ENCODE measurements at places on chromosomes 7 and 10.

DNA sequence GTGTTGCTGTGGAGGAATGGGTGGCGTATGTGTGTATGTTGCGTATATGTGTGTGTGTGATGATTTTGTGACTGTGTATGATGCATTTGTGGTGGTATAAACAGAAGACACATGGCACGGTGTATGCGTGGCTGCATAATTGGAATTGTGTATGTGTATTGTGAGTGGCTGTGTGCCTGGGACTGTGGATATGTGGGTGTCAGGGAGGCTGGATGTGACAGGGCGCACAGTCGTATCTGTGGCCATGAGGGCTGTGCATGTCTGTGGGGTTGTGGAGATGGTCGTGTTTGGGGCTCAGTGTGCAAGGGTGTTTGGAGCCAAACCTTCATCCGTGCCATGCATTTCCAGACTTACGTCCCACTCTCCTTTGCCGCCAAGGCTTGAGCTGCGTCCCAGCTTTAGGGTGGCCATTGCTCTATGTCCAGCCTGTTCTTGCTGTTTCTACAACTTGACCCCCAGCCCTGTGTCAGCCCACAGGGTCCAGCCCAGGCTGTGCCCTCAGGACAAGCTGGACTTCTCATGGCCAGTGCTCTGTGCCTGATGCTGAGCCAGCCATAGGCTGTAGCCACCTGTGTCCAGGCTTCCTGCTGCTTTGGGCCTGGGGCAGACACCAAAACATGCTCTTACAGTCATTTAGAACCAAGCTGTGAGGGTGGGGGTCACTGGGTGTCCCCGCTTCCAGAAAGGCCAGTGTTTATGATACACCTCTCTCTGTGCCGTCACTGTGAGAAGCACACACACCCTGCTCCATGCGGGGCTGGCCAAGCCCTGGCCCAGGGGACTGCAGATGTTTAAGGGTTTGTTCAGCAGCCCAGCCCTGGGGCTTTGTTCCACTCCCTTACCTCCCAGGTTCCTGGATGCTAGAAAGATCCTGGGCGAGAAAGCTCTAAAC is 127.6 kb downstream of the NEURL1 start:
- no peak for DNase-seq

- no peak for DNase-seq
Observed at GRCh38 chr10:69895759-69896158, 94.1 kb downstream of the COL13A1 start.

DNA sequence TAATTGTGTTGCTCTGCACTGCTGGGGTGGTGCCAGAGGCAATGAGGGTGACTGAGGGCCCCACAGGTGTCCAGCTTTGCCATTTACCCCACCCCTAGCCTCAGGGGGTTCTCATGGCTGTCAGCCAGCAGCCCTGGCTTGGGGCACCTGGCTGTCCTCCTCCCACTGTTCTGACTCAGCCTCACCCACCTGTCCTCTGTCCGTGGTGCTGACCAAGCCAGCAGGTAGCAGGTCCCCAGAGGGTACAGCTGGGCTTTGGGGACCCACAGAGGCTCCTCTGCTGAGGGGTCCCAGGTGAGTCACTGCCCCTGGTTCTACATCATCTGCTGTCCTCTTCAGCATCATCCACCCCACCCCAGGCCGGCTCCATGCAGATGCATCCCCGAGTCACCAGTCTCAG is 32.2 kb upstream of the ZNF716 start:
- no peak for DNase-seq

DNA sequence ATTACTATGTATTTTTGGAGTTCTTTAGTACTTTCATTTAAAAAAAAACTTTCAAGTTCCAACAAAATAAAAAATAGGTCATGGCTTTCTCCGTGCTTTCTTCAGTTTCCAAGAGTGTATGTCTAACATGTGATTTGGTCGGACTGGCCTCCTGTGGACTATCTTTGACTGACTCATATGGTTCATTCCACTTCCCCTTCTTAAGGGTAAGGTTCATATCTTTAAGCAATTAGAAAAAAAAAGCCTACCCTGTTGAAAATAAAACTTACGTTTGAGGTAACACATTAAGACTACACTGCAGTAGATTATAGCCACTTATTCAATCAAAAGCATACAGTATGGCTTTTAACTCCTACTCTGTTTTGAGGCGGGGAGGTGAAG is 112.8 kb upstream of the AHR start:
- peak; percentile 67 for DNase-seq

GRCh38 chr7:21154614-21155013 is 273.3 kb upstream of the SP4 start:
- no peak for DNase-seq

DNA sequence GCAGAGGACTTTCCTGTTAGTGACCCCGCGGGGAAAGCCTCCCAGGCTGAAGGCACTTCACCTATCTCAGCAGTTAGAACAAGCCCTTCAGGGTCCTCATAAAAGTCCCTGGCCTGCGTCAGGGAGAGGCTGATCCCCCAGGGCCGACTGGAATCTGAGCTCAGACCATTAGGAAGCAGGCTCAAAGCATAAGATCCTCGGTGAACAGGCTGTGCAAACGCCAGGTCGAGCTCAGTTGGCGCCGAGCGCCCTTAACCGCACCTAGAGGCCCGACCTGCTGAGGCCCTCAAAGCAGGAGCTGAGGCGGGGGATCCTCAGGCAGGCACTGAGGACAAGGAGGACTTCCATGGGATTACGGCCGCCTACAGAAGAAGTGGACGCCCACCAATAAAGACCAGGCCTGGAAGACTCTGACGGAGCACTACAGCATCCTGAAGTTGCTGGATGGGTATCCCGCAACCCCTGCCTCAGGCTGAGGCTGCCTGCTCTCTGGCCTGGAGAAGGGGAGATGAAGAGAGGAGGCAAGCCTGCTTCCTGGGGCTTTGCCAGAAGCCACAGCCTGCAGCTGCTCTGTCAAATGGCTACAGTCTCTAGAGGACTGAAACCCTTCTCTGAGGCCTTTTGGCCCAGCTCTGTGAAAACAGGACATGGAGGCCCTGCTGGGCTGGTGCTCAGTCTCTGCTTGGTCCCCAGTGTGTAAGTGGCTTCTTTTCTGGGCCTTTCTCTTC is 29.9 kb downstream of the LIPJ start:
- DNase-seq: no peak

DNA sequence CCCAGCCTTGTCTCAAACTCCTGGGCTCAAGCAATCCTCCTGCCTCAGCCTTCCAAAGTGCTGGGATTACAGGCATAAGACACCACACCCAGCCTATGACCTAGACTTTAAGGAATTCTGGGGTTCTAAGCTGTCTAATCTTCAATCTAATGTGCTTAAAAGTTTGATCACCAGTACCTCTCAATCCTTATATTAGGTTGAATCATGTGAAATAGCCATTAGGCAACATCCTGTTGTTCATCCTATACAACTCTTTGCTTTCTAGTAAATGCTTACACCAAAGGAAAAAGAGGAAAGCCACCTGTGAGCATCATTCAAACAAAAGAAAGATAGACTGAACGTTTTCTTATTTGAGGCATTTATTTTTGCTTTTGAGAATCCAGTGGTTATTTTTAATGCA is 56.0 kb downstream of the ATOH7 start:
- DNase-seq: no peak

- no peak for DNase-seq
Observed at GRCh38 chr7:26160896-26161295, 8.9 kb downstream of the NFE2L3 start.

GRCh38 chr7:5478568-5479430 is 55.2 kb upstream of the TNRC18 start:
- DNase-seq: peak; percentile 21

- DNase-seq: no peak
Observed at GRCh38 chr10:12351889-12352288, 2.5 kb downstream of the CAMK1D start.

- DNase-seq: no peak
Observed at GRCh38 chr7:129401967-129402860, 32.0 kb upstream of the STRIP2 start.

DNA sequence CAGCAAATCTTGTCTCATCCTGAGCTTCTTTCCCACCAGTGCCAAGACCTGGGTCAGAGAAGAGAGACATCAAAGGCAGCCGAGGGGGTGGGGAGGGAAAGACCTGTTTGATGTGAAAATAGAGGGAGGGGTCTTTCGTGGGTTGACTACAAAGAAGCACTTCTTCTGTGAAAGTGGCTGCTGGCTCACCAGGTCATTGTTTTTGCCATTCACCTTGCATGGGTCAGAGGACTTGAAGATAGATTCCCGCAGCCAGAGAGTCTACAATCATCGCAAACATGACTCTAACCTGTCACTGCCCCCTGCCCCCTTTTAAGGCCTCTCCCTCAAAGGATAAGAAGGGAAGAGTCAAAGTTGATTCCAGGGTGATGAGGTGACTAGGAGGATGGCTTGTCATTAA is 166.1 kb upstream of the BMPER start:
- no peak for DNase-seq

DNA sequence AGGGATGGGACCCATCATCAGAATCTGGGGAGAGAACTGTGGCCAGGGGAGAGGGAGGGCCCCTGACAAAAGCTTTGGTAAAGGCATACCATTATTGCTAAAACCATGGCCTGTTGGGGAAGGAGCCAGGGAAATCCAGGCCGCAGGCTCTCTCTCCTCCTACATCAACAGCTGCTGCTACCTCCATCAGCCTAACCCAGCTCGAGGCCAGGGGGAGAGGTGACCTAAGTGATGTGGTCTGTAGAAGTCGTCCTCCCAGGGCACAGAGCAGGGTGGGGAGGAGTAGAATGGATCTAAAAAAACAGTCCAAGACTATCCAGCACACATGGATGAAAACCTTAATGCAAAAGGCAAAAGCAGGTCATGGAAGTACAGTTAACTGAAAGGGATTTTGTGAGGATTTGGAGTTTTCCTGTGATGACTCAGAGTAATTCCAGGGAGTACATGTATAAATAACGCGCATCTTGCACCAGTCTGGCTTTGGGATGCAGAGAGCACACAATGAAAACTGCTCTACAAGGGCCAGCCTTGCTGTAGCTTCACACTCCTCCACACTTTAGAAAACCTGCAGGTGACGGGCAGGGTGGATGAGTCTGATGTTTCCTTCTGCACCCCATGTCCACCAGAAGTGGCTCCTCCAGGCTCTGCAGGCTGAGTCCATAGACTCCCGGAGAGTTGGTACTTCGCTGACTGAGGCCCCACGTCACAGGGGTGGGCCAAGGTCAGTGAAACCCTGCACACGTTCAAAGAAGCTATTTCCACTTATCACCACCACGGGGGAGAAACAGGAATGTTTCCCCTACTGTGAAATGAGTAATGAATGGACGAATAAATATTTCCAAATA is 38.5 kb upstream of the MSMB start:
- no peak for DNase-seq

DNA sequence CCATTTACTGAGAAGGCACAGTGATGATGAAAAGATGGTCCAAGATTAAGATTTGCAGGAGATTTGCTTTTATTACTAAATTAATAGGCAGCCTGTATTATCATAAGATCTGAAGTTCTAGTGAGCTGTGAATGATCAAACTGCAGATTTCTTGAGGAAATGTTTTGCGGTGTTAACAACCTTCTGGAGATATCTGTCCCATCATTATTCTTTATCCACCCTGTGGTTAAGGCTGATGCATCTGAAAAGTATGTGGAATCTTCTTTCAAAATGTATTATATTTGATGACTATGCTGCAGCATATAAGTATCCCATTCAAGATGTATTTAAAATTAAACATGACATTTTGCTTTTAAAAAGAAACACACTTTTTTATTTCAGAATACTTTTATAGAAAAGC is 150.3 kb downstream of the POLR1F start:
- no peak for DNase-seq

DNA sequence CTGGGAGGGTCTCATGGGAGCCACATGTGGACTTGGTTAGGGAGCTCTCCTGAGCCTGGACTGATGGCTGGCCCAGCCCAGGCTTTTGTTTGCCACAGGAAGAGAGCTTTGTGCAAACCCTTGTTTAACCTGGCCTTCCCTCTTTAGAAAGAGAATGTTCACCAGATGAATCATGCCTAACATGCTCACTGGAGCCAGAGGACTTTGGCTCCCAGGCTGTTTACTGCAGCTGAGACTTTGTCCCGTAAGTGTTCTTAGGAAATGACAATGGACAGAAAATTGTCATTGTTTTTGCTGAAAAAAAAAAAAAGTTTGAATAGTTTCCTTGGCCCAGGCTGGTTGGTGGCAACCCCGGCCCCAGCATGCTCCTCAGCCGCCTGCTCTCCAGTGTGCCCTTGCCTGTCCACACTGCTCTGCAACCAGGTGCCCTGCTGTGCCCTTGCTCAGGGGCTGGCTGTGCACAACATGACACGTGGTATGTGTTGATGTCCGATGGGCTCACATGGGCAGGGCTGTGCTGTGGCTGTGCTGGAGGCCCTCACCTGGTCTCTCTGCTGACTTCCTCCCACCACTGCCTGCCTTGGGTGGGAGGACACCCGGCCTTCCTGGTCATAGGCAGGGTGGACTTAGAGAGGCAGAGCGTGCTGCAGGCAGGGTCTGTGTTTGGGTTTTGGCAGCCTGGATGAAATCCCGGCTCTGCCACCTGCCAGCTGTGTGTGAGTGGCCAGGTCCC is 215.3 kb upstream of the ZNF32 start:
- DNase-seq: peak; percentile 89

- no peak for DNase-seq
Observed at GRCh38 chr7:16187131-16187530, 234.2 kb downstream of the CRPPA start.

DNA sequence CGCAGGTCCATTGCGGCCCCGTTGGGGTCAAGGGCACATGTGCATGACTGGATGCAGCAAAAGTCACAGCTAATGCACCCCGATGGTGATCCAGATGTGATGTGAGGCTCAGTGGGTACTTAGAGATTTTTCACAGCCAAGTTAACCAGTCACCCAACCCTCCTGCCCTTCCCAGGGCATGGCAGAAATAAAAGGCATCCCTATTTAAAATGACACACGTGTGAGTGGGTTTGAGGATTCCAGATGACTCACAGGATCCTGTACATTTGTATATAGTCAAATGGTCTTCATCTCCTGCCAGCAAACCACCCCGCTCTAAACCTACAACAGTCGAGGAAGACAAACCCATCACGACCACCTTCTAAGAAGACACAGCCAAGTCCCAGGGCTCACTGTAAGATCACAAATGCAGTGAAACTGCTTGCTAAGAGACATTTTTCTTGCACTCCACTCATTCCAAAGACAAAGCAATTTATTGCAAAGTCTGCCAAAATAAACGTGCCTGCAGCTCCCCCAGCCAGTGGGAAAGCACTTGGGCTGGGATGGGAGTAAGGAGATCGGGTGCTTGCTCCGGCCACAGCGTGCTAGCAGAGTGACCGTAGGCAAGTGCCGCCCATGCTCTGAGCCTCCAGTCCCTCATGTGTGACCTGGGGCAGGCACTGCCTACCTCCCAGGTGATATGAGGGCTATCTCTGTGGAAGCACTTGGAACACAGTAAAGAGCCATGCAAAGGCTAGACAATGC is 86.6 kb upstream of the MACROH2A2 start:
- no peak for DNase-seq

DNA sequence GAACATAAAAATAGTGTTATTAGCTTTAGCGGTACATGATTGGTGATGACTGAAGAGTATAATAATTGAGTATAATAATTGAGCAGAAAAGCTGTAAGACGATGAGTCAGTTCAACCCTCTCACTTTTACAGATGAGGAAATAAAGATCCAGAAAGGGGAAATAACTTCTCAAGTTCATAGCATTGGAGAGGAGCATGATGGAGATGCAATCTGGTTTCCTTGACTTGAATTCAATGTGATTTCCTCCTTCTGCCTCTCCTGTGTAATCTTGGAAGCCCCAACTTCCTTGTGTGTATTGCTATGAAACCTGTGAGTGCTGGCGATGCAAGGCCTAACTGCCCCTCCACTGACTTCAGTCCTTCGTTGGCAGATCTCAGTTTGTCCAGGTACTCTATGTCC is 265.1 kb downstream of the LRMDA start:
- no peak for DNase-seq
